ENCODE measurements at places on chromosomes 16 and 17.

DNA sequence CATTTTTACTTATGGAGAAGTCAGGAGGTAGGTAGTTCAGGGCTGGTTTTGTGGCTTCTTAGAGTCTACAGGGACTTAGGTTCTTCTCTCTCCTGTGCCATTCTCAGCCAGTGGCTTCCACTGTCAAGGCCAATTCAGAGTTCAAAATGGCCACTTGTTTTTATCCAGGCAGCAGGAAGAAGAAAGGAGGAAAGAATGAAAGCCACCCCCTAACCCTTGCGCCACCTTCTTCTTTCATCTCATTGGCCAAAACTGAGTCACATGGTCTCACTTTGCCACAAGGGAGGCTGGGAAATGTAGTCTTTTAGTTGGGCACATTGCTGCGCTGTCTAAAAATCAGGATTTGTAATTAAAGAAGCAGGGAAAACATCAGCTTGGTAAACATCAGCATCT is 60.8 kb upstream of the MED9 start:
- no peak for DNase-seq

DNA sequence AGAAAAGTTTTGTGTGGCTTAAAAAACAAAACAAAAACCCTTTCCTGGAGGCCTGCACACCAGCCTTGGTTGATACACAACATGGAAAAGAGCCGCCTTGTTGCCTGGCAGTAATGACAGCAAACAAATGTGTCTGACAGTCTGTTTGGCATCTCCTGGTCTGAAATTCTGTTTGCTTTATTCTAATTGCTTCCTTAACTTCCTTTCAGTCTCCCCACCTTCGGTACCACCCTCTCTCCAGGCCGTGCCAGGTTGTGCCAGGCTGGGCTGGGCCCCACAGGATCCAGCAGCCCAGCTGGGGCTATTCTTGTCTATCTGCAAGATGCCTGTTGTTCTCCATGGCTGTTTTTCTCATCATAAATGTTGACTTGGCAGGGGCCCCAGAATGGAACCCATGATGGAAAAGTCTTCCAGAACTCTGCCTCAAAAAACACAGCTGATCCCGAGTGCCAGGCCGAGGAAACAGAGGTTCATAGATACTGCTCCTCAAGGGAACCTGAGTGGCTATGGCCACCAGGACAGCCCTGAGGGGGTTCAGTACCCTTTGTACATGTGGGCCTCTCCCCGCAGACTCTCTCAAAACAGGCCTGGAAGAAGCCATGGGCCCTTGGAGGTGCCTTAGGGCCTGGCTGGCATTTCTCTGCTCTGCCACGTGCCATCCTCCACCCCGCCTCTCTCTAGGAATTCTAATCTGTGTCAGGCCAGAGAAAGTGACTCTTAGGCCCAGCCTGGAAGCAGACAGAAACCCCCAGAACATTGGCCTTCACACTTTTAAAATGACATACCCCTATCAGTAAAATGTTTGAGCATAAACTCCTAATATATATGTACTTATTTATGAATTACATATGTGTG is 50.5 kb downstream of the YPEL2 start:
- no peak for DNase-seq

DNA sequence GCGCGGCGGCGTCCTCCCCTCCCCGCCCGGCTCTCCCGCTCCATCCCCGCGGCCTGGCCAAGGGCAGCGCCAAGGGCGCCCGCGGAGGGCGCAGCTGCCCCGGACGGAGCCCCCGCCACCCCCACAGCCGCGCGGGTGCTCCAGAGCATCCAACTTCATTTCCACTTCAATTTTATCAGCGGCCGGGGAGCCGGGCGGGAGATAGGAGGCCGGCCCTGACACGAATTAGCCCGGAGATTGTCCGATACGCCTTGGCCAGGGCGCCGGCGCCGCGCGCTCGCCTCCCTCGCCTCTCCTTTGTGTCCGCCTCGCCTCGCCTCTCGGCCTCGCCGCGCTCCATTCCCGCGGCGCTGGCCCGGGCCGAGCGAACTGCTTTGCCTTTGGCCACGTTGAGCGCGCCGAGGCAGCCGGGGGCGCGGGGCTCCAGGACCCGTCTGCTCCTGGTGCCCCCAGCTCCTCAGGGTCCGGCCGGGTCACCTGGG is 129.1 kb upstream of the LHX1 start:
- no peak for DNase-seq

DNA sequence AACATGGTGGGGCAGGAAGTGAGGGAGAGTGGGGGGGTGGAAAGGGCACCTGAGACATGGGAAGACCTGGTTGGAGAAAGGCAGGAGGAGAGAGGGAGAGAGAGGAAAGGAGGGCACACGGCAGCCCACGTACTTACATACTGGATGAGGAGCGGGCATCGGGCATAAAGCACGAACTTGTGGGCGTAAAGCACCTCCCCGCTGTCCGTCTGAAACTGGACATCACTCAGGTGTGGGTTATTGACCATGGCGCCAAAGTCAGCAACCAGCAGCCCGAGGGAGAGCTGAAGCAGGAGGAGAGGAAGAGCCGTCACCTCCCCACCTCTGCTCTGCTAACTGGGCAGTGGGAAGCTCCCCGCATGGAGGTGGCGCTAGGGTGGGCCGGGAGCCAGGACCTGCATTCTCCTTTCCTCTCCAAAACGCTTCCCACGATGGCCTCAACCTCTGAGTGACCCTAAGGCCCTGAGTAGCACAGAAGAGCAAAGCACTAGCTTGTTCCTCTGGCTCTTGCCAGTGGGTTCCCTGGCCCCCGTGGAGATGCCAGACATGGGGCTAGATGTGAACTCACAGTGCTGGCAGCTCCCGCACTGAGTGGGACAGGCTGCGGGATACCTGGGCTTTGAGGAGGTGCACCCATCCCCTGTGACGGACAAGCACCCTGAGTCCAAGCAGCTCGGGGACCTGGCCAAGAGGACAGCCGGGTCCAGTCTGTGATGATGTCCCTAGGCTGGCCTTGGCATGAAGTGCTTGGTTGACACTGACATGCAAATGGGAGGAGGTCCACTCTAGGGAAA is 16.9 kb downstream of the SLX4 start:
- DNase-seq = no peak

DNA sequence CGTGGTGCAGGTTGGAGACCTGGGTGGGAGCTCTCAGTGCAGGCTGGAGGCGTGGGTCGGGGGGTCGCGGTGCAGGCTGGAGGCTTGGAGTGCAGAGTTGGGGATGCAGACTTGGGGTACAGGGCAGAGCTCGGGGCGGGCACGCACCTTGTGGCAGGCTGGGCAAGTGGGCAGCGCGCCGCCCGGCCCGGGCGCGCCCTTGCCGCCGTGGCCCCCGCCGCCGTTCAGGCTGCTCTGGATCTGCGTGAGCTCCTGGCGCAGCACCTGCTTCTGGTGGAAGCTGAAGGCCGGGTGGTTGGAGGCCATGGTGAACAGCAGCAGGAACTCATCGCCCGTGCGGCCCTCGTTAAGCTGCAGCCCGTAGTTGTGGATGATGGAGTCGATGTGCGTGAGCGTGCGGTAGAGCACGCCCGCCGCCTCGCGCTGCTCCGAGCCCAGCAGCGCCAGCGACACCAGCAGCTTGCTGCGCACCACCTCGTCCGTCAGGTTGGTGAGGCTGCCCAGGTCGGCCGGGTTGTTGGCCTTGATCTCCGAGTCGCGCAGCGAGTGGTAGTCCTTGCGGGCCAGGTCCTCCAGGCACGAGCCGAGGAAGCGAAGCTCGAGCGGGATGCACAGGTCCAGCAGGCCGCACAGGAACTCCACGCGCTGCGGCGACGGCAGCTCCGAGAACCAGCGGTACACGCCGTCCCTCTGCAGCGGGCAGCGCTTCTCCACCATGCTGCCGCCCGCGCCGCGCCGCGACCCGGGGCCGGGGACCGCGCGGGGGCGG is 1.1 kb downstream of the ZCCHC14 start:
- peak; percentile 87 for DNase-seq

DNA sequence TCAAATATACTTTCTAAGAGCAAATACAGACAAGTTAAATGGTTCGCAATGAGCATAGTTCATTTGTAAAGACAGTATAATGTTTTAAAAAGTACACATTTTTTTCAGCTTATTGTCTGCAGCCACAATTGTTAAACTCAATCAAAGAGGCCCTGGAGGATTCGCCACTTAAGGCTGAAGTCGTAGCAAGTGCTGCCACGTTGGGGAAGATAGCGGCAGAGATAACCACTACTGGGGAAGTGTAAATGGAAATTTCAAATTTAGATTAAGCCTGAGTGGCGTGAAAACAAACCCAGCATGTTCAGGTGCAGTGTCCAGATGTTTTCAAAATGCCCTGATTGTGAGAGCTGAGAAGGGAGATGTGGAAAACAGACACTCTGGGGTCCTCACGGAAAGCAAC is 8.4 kb downstream of the PMP22 start:
- no peak for DNase-seq

DNA sequence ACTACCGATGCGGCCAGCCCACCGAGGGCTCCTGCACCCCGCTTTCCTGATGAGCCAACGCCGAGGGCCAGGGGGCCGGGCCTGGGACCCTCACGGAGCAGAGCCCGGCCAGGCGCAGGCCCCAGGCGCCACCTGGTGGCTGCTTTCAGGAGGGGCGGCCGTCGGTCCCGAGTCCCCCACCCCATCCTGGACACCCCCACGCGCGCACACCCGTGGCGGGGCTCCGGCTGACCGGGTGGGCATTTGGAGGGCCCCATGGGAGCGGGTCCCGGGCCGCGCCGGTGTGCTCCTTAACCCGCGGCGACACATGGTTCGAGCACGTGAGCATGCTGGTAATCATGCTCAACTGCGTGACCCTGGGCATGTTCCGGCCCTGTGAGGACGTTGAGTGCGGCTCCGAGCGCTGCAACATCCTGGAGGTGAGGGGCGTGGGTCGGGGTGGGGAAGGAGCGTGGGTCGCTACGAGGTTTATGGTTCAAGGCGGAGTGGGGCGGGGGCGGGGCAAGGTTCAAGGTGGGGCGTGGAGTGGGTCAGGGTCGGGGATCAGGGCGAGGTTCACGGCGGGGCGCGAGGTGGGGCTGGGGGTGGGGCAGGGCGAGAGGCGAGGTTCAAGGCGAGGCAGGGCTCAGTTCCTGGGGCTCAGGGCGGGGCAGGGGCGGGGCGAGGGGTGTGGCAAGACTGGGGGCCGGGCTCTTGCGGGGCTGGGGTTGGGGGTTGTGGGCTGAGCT is 30.2 kb downstream of the TPSG1 start:
- DNase-seq = no peak

DNA sequence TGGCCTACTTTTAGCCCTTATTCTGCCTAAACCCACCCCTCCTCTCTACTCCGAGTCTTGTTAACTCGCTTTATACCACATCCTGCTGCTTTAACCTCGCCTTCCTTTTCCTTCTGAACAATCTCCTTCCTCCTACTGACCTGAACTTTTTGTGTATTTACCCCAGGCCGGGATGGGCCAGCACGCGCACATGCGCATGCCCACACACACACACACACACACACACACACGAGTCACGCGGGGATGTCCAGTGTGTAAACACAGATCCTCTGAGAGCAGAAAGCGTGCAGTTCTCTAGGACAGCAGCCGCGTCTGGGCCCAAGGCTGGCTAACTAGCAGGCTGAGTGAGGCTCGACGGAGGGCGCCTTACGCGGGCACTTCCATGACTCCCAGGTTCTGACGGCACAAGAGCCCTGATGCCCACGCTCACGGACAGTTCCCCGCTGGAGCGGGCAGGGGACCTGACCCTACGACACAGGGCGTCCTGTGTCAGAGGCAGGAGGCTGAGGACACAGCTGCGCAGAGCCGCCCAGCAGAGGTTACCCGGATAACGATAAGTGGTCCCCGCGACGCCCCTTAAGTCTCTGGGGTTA is 610 bp downstream of the PIK3R5 start:
- no peak for DNase-seq

- DNase-seq = peak; percentile 27
These were observed 13.9 kb upstream of the KRTAP17-1 start for GRCh38 chr17:41329279-41329948.

DNA sequence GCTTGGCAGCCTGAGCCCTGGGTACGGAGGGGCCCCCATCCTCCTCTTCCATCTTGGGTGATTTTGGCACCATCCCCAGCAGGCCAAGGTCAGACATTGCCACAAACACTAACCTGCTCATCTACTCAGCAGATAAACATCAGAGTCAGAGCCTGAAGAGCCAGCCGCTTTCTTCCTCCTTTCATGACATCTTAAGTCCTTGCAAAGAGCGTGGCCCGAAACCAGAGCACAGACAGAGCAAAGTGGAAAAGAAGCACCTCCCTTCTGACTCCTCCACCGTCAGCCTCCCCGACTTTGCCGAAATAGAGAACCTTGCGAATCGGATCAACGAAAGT is 60.4 kb upstream of the RPH3AL start:
- no peak for DNase-seq

- no peak for DNase-seq
These were observed 38.3 kb downstream of the PRKCA start for GRCh38 chr17:66340720-66341119.

DNA sequence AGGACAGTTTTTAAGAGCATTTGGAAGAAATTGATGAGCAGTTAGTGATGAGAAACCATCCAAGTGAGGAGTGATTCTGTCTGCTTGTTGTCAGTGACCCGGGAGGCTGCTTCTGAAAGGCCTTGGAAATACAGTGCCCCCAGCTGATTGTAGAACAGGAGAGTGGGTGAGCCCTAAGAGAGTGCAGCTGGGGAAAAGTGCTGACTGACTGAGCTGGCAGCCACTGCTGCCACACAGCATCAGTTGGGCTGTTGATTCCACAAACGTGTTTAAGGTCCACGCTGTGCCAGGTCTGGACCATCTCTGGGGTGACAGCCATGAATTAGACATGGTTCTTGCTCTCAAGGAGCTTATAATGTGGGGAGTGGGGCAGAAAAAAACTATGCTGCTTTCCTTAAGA is 18.9 kb downstream of the NUP93 start:
- no peak for DNase-seq

- no peak for DNase-seq
These were observed 191.9 kb upstream of the ANKFN1 start for GRCh38 chr17:55961386-55961785.

- DNase-seq = no peak
These were observed 235.2 kb downstream of the C16orf78 start for GRCh38 chr16:49608779-49609178.

- no peak for DNase-seq
These were observed 39.9 kb downstream of the CENPV start for GRCh38 chr17:16313139-16314090.

DNA sequence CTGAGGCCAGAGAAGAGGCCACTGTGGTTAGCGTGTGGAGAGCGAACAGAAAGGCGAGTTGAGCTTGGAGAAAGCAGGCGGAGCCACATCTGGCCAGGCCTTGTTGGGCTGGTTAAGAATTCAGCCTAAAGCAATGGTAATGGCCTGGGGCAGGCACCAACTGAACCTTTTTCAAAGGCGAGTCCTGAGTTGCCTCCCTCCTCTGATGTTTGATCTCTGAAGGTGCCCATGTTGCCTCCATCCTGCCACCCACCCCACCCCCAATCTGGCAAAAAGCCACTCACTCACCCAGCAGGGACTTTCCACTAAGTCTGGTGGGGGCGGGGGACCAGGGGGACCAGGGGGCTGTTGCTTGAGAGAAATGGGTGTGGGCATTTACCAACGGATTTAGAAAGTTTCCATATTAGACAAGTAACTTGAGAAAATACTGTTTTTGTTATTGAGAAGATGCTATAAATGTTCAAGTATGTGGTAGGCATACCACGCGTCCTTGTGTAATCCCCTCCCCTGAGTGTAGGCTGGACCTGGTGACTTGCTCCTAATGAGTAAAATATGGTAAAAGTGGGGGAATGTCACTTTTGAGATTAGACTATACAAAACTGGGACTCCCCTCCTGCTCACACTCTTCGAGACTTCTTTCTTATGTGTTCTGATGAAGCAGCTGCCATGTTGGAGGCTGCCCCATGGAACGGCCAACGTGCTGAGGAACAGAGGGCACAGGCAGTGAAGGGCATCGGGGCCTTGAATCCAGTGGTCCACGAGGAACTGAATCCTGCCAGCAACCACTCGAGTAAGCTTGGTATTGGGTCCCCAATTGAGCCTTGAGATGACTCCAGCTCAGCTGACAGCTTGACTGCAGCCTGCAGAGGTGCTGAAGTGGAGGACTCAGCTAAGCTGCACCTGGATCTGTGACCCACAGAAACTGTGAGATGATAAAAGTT is 29.9 kb upstream of the TNS4 start:
- DNase-seq = no peak

All from left lung (tissue), 14 donors.